ENCODE measurements at places on chromosomes 2 and 18. TPM values are rescaled to one million over a fixed set of nuclear protein-coding genes. Genes with fewer than 3 reads are reported as not detected.

C18orf63 gene
- total RNA-seq: not detected

GRCh38 chr2:197707316-197708213, 2.4 kb downstream of the MARS2 start:
- DNase-seq: no peak

DYNAP gene
- total RNA-seq: not detected

DNA sequence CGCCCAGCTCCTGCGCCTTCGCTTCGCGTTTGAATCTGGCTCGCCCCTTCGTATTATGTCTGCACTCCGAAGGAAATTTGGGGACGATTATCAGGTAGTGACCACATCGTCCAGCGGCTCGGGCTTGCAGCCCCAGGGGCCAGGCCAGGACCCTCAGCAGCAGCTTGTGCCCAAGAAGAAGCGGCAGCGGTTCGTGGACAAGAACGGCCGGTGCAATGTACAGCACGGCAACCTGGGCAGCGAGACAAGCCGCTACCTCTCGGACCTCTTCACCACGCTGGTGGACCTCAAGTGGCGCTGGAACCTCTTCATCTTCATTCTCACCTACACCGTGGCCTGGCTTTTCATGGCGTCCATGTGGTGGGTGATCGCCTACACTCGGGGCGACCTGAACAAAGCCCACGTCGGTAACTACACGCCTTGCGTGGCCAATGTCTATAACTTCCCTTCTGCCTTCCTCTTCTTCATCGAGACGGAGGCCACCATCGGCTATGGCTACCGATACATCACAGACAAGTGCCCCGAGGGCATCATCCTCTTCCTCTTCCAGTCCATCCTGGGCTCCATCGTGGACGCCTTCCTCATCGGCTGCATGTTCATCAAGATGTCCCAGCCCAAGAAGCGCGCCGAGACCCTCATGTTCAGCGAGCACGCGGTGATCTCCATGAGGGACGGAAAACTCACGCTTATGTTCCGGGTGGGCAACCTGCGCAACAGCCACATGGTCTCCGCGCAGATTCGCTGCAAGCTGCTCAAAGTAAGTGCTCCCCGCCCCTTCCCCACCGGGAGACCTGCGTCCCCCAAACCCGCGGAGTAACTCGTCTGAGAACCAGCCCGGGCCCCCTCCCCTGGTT, 453 bp downstream of the KCNJ3 start:
- no peak for DNase-seq

- DNase-seq: no peak
Measured at GRCh38 chr2:29423061-29423666, 307.9 kb downstream of the CLIP4 start.

DNA sequence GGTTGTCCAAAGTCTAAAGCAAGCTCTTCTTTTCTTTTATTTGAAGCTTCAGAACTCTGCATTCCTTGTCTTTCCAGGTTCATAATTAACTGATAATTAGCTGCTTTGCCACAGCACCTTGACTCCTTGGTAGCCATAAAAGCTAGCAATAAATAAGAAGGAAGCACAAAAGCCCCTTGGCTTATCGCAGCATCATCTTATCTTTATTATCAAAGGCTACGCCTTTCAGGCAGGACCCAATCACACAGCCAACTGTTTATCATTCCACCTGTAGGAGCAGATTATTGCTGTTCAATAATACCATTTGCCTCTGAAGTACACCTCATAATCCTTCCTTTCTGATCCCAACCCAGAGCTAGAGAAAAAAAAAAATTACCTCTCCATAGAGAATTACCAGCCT, 489.2 kb downstream of the SATB2 start:
- no peak for DNase-seq

GRCh38 chr2:39640107-39640506, 25.6 kb upstream of the TMEM178A start:
- DNase-seq: no peak

GRCh38 chr2:70895998-70896764, 39.5 kb upstream of the ATP6V1B1 start:
- DNase-seq: no peak

DNA sequence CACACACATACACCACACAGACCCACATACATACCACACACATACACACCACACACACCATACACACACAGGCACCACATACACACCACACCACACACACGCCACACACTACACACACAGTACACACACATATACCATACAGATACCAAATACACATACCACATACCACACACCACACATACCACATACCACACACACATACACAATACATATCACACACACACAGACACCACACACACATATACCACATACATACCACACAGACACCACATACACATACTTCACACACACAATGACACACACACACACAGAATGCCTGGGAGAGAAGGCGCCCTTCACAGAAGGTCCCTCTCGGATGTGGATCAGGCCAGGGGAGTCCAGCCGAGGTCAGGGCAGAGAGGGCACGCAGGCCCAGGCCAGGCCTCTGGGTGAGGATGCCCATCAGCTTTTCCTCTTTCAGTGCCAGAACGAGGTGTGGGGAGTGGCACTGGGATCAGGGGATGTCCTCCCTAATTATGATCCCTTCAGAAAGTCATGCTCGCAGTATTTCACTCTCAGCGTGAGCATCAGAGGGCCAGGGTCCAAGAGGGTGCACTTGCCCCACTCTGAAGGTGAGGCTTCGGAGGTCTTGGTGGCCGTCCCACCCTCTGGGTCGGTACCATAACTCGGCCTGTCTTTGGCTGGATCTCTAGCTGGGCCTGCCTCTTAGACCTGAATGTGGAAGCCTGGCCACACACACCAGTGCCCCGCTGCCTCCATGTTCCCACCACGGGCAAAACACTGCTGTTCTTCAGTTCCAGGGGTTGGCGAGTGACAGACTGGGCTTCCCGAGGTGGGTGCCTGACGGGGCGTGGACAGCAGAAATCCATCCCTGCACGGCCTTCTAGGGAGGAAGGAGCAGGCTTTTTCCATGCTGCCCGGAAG, 70.6 kb upstream of the ODC1 start:
- peak; percentile 51 for DNase-seq

Measured in cardiac septum (tissue), 1 donor.